ENCODE measurements at places on chromosomes 3 and 15.

GRCh38 chr3:34377961-34378360, 579.5 kb downstream of the PDCD6IP start:
- H3K27ac ChIP-seq, result no peak overlapping the region
- no peaks in the 10 kb centered on the region for H3K4me1 ChIP-seq
- H3K4me3 ChIP-seq, result no peak overlapping the region
- no peaks in the 10 kb centered on the region for H3K27me3 ChIP-seq
- no peak for ATAC-seq

DNA sequence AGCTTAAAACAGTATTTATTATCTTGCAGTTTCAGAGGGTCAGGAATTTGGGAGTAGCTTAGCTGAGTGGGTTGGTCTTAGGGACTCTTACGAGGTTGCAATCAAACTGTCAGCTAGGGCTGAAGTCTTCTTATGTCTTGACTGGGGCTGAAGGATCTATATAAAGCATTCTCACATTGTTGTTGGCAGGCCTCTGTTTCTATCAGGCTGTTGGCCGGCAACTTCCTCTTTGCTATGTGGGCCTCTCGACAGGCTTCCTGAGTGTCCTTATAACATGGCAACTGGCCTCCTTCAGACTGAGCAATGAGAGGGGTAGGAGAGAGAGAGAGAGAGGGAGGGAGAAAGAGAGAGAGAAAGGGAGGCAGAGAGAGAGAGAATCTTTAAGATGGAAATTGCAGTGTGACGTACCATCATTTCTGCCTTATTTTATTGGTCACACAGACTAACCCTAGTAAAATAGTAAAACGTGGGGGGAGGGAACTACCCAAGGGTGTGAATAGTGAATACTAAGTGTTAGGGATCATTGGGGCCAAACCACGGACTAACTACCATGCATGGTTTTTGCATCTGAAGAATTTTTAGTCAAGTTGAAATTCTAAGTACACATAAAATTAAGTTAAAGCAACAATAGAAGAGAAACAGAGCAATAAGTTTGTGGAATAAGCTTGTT, 16.1 kb downstream of the FGF7 start:
- no peaks in the 10 kb centered on the region for H3K36me3 ChIP-seq
- H3K27me3 ChIP-seq, result no peaks in the 10 kb centered on the region
- H3K4me1 ChIP-seq, result peaks cover 16% of the 10 kb centered on the region

DNA sequence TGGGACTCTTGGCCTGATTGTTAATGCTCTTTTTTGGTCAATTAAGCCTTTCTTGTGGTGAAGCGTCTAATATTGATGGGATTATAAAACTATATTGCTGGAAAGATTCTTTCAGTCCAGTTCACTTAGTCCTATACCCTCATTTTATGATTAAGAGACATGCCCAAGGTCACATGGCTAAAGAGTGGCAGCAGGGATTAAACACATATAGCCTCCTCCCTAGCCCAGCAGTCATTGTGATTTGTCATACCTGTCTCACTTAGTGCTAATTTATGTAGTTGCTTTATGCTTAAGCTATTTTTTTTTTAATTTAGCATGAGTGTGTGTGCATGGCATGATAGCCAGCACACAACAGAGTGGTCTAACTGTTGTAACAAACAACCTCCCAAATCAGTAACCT, 9.5 kb downstream of the PARP14 start:
- H3K36me3 ChIP-seq, result peaks cover 58% of the 10 kb centered on the region
- ATAC-seq, result no peak
- H3K27me3 ChIP-seq, result no peaks in the 10 kb centered on the region
- H3K4me1 ChIP-seq, result peaks cover 47% of the 10 kb centered on the region
- H3K27ac ChIP-seq, result no peak overlapping the region

DNA sequence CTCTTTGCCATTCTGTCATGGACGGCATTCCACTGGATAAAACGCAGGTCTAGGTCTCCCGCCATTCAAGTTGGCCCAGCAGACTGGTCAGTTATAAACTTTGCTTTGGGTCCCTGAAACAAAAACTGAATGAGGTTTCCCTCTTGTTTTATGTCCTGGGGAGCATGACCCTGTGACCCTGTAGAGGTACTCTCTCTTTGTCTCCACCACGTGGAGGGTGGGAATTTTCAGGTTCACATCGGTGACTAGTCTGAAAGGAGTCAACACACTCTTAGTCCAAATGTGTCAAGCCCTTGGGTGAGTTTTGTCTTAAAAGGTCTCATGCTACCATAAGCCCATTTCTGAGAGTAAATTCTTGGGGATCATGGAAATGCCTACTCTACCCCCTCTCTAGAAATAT, 139.9 kb downstream of the PLCH1 start:
- ATAC-seq, result no peak
- no peaks in the 10 kb centered on the region for H3K27me3 ChIP-seq
- H3K27ac ChIP-seq, result no peak overlapping the region
- H3K4me3 ChIP-seq, result no peak overlapping the region
- H3K36me3 ChIP-seq, result no peaks in the 10 kb centered on the region

- H3K36me3 ChIP-seq, result peaks cover 10% of the 10 kb centered on the region
- no peak overlapping the region for H3K27ac ChIP-seq
- H3K4me1 ChIP-seq, result peaks cover 31% of the 10 kb centered on the region
- no peak for ATAC-seq
- H3K27me3 ChIP-seq, result no peaks in the 10 kb centered on the region
- no peak overlapping the region for H3K4me3 ChIP-seq
Observed at GRCh38 chr15:78177447-78177873, 28.3 kb downstream of the IDH3A start.

DNA sequence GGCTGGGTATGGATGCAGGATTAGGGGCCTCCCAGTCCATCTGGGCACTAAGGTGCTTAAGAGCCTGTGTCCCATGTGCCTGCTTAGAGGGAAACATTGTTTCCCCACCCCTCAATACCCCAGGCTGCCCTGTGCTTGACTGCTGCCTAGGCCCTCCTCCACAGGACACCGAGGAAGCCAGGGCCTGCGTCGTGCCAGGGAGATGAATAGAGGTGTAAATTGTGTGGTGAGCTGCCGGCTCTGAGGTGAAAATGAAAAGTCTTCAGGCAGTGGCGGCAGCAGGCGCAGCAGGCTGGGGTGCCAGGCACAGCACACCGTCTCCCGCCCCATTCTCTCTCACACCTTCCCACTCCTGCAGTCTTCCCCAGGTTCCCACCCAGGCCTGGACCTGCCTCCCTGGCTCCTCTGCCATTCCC, 13.9 kb upstream of the GRM2 start:
- no peak overlapping the region for H3K4me3 ChIP-seq
- peaks cover 14% of the 10 kb centered on the region for H3K4me1 ChIP-seq
- H3K27me3 ChIP-seq, result no peaks in the 10 kb centered on the region
- no peak overlapping the region for H3K27ac ChIP-seq

DNA sequence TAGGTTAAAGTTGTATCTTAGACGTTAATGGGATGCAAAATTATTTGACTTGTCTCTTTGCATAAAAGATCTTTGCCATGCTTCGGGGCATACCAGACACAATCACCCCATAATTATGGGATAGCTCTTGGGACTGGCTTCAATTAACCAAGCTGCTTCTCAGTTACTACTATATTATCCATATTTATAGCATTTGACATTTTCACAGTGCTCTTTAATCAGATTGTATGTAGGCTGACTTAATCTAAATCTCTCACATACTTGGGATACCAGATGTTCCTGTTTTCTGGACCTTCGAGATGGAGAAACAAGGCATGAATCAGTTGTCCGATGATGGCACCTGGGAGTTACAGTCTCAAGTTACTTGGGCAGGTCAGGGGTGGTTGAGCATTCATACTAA, 27.2 kb upstream of the ABHD17C start:
- H3K27me3 ChIP-seq, result peaks cover 25% of the 10 kb centered on the region
- no peaks in the 10 kb centered on the region for H3K4me1 ChIP-seq
- no peaks in the 10 kb centered on the region for H3K36me3 ChIP-seq

DNA sequence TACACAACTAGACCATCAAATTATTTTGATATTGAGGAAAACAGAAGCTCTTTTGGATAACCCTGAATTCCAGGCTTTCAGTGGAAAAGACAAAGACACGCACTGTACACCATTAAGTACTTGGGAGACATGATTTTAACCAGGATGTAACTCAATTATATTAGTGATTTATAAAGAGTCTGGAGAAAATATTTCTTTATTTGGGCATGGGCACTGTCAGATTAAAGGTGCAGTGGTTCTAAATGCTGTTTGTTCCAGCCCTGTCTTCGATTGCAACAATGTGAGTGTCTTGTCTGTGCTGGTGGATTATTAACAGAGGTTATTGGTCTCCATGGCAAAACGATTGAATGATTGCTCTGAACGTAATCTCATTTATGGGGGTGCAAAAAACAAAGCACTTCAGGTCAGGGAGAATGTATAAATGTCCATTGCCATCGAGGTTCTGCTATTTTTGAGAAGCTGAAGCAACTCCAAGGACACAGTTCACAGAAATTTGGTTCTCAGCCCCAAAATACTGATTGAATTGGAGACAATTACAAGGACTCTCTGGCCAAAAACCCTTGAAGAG, at the start of gene TM4SF4:
Gene TM4SF4 (plus strand): TSS at position 448 of the 568 bp plus-strand sequence. CDS start 181 bp downstream, outside the sequence.
- peaks cover 7% of the 10 kb centered on the region for H3K27me3 ChIP-seq
- H3K4me3 ChIP-seq, result no peak within 1 kb of the TSS
- no peaks in the 10 kb centered on the region for H3K36me3 ChIP-seq
- no peak within 1 kb of the TSS for H3K27ac ChIP-seq
- H3K4me1 ChIP-seq, result no peaks in the 10 kb centered on the region
- ATAC-seq, result no peak

- H3K4me3 ChIP-seq, result no peak overlapping the region
- no peaks in the 10 kb centered on the region for H3K27me3 ChIP-seq
- no peak overlapping the region for H3K27ac ChIP-seq
- H3K4me1 ChIP-seq, result peaks cover 24% of the 10 kb centered on the region
- H3K36me3 ChIP-seq, result peaks cover 69% of the 10 kb centered on the region
Observed at GRCh38 chr3:127701280-127701911, 28.6 kb downstream of the ABTB1 start.

- H3K4me3 ChIP-seq, result no peak overlapping the region
- no peaks in the 10 kb centered on the region for H3K4me1 ChIP-seq
- H3K27me3 ChIP-seq, result no peaks in the 10 kb centered on the region
Observed at GRCh38 chr3:130973406-130973805, 53.2 kb downstream of the ASTE1 start.

DNA sequence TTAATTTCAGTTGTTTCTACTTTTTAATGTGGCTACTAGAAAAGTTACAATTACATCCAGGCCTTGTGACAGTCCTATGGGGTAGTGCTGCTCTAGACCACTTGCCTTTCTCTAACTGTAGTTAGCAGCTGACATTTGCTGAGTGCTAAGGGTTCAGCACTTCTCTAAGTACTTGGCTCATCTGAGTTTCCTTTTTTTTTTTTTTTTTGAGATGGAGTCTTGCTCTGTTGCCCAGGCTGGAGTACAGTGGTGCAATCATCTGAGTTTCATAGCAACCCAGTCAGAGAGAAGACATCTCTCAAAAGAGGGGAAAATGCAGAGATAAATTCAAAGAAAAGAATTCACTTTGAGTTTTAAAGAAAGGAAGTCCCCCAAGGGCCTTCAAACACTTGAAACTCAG, 130.8 kb downstream of the MYLK start:
- H3K27ac ChIP-seq, result no peak overlapping the region
- peaks cover 22% of the 10 kb centered on the region for H3K27me3 ChIP-seq
- peaks cover 13% of the 10 kb centered on the region for H3K4me1 ChIP-seq
- no peaks in the 10 kb centered on the region for H3K36me3 ChIP-seq
- no peak overlapping the region for H3K4me3 ChIP-seq

DNA sequence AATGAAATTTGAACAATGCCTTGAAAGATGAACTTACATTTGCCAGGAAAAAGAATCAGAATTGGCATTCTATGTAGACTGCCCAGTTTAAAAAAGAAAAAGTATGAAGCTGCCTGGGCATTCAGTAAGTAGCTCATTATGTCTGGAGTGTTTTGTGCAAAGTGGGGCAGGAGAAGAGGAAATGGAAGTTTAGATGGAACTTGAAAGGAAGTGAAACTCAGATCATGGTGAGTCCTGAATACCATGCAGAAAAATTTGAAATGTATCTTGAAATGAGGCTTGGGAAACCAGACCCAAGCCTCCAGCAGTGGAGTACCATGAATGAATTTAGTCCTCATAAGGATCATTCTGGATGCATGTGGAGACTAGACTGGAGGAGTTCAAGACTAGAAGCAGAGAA, 4.8 kb upstream of the MORC1 start:
- no peaks in the 10 kb centered on the region for H3K36me3 ChIP-seq
- H3K27ac ChIP-seq, result no peak overlapping the region
- ATAC-seq, result peak; percentile 20

- H3K27ac ChIP-seq, result peak overlapping the region; percentile 89
- no peak for ATAC-seq
- no peak overlapping the region for H3K4me3 ChIP-seq
- peaks cover 27% of the 10 kb centered on the region for H3K36me3 ChIP-seq
- H3K4me1 ChIP-seq, result peaks cover 57% of the 10 kb centered on the region
Observed at GRCh38 chr15:59252137-59252536, 45.5 kb downstream of the LDHAL6B start.

GRCh38 chr3:103295974-103296570, 861.3 kb downstream of the ZPLD1 start:
- no peaks in the 10 kb centered on the region for H3K27me3 ChIP-seq
- no peak overlapping the region for H3K27ac ChIP-seq

- H3K27ac ChIP-seq, result no peak overlapping the region
- no peaks in the 10 kb centered on the region for H3K36me3 ChIP-seq
- H3K4me3 ChIP-seq, result no peak overlapping the region
- H3K27me3 ChIP-seq, result no peaks in the 10 kb centered on the region
Observed at GRCh38 chr15:65806397-65806796, 14.3 kb upstream of the DENND4A start.

GRCh38 chr15:83036253-83036652, 24.8 kb upstream of the C15orf40 start:
- no peak overlapping the region for H3K27ac ChIP-seq

- no peaks in the 10 kb centered on the region for H3K27me3 ChIP-seq
- peaks cover 10% of the 10 kb centered on the region for H3K36me3 ChIP-seq
- H3K4me1 ChIP-seq, result peaks cover 53% of the 10 kb centered on the region
- no peak for ATAC-seq
Observed at GRCh38 chr15:90557186-90558084, 27.7 kb downstream of the CRTC3 start.

- H3K27ac ChIP-seq, result no peak overlapping the region
- H3K4me3 ChIP-seq, result no peak overlapping the region
Observed at GRCh38 chr3:128548426-128549282, 55.7 kb upstream of the GATA2 start.

Data from stimulated activated memory B cell treated with anti-CD40 and anti-IgM and Interleukin-4, amounts not matched to agents 10 μg/mL and 1 μg/mL and 100 μg/mL, for 72 hours (primary cell).